ENCODE measurements at places on chromosomes 2 and 18. TPM values are rescaled to one million over a fixed set of nuclear protein-coding genes. Genes with fewer than 3 reads are reported as not detected.

DNA sequence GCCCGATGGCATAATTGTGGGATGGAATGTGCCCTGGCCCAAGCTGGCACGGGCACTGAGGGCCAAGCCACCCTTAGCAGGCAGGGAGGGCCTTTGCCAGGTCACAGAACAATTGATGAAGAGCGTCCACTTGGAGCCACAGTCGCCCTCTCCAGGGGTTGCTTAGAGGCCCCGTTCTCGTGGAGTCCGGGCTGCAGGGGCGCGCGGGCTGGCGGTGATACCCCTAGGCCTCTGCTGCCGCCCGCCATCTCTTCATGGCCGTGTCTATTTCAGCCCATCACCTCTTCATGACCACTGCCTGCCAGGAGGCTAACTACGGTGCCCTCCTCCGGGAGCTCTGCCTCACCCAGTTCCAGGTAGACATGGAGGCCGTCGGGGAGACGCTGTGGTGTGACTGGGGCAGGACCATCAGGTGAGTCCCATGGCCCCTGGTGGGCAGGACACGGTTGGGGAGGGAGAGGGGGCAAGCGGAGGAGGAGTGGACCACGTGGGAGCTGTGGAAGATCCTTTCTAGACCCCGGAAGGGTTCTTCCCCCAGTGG is 17.6 kb downstream of the RAMP1 start:
- H3K36me3 ChIP-seq: no peaks in the 10 kb centered on the region
- H3K4me3 ChIP-seq: no peak overlapping the region
- H3K4me1 ChIP-seq: no peaks in the 10 kb centered on the region
- H3K27me3 ChIP-seq: no peaks in the 10 kb centered on the region
- no peak for DNase-seq

DNA sequence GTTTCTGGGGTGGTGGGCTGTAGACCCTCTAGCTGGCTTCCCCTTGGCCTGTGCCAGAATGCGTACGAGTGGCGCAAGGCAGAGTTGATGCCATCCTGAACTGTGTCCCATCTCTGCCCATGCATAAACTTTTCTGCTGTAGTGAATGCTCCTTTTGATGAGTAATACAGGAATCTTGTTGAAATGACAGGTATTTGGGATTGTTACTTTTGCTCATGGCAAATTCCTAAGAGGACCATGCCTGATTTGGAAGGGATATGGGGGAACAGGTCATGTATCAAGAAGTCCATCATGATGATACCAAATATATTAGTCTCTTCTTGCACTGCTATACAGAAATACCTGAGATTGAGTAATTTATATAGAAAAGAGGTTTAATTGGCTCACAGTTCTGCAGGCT is 648.0 kb downstream of the SLC4A3 start:
- H3K27me3 ChIP-seq: peaks cover 3% of the 10 kb centered on the region
- H3K4me1 ChIP-seq: no peaks in the 10 kb centered on the region
- no peaks in the 10 kb centered on the region for H3K36me3 ChIP-seq
- H3K27ac ChIP-seq: no peak overlapping the region

DNA sequence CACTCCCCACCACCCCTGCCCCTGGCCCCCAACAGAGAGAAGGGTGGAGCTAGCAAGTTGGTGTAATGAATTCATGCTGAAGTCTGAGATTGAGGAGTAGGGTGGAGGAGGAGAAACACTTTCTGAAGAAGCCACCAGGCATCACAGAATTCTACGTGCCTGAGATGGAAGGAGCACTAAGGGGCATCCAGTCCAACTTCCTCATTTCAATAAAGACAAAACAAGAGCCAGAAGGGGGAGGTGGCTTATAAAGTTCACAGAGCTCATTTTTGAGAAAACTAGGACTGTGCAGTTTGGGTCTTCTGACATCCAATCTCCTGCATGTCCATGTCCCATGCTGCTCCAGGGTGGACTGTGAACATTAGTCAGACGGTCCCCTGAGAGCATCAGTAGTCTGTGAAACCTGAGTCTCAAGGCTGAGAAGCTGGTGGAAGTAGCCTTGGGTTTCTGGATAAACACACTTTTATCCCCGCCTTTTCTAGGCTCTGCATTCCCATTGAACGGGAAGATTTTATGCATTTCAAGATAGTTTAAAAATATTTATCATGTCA is 77.7 kb downstream of the TRIM43 start:
- H3K27ac ChIP-seq: no peak overlapping the region
- H3K27me3 ChIP-seq: no peaks in the 10 kb centered on the region
- no peaks in the 10 kb centered on the region for H3K36me3 ChIP-seq
- DNase-seq: no peak

DNA sequence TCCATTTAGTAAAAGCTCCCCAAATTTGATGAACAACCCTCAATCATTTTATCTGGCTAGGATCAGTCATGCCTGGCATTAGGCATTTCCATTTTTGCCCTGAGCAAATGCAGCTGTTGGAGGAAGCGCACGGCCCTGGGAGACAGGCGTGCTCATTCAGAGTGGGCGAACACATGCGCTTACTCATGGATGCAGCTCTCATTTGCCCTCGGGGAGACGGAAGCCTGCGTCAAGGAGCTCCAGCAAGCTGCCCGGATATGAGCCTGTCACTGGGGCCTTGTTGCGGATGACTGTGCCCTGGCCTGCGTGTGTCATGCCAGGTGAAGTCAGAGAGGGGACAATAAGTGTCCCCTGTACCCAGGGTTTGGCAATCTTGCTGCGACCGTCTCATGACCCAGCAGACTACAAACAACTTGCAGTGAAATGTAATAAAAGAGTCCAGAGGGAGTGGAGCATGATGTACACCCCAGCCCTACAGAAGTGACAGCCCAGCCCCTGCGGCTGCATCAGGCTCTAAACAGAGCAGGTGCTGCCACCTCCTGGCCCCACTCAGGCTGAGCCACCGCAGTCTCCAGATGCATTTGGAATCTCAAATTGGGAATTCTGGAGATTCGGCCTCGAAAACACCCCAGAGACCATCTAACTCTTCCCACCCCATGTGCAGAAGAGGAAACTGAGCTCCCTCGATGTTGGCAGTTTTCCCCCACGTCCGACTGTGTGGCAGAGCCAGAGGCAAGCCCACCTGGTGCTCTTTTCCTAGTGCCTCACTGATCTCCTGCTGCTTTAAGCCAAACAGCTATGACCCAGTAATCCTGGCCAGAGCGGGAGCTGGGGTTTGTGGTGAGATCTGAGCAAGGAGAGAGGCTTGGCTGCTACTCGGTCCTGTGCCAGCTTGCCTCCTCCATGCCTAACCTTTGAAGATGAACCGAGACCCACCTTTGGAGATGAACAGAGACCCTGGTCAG is 105.0 kb upstream of the ALK start:
- H3K27me3 ChIP-seq: no peaks in the 10 kb centered on the region
- no peak overlapping the region for H3K27ac ChIP-seq
- DNase-seq: no peak

DNA sequence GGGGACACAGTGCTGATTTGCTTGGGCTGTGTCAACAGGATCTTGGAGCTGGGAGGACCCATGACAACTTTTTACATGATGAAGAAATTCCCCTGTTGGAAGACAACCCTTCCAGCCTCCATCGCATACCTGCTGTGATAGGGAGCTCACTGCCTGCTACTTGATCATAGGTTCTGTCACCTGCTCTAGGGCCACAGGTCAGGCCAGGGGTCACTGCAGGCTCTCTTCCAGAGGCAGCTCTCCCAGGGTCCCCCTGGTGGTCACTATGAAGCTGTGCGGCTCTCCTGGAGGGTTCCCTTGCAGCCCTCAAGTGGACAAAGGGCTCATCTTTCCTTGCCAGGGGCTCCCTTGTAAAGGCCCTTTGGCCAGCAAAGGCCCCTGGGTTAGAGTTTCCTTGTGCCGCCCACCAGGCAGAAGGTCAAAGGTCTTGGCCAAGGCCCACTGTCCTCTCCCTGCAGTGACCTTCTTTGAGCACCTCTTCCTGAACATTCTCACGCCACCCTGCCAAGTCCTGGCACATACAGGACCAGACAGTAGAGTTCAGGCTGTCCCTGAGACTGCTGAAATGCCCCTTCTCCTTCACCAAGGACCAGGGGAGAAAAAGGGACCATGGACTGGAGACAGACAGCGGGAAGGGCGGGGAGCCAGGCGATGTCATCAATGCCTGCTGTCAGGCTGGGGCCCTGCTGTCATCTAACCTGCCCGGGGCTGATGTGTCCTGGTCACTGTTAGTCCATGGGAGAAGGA is 345.1 kb downstream of the DYSF start:
- no peak for DNase-seq
- no peaks in the 10 kb centered on the region for H3K27me3 ChIP-seq
- H3K36me3 ChIP-seq: no peaks in the 10 kb centered on the region
- H3K4me1 ChIP-seq: no peaks in the 10 kb centered on the region
- H3K4me3 ChIP-seq: no peak overlapping the region
- H3K27ac ChIP-seq: no peak overlapping the region

GRCh38 chr2:67666386-67667053 is 269.4 kb downstream of the ETAA1 start:
- no peak overlapping the region for H3K4me3 ChIP-seq
- H3K36me3 ChIP-seq: no peaks in the 10 kb centered on the region
- no peaks in the 10 kb centered on the region for H3K4me1 ChIP-seq

- no peaks in the 10 kb centered on the region for H3K27me3 ChIP-seq
- no peak for DNase-seq
- no peaks in the 10 kb centered on the region for H3K36me3 ChIP-seq
- H3K4me1 ChIP-seq: no peaks in the 10 kb centered on the region
- no peak overlapping the region for H3K4me3 ChIP-seq
Measured at GRCh38 chr18:24089076-24089475, 49.8 kb upstream of the CABYR start.

- H3K27ac ChIP-seq: no peak overlapping the region
- H3K36me3 ChIP-seq: no peaks in the 10 kb centered on the region
- H3K4me3 ChIP-seq: no peak overlapping the region
- H3K27me3 ChIP-seq: no peaks in the 10 kb centered on the region
- H3K4me1 ChIP-seq: no peaks in the 10 kb centered on the region
Measured at GRCh38 chr18:11271954-11272353, 122.6 kb upstream of the PIEZO2 start.

- H3K36me3 ChIP-seq: no peaks in the 10 kb centered on the region
- H3K27ac ChIP-seq: no peak overlapping the region
- no peak overlapping the region for H3K4me3 ChIP-seq
- no peaks in the 10 kb centered on the region for H3K27me3 ChIP-seq
- DNase-seq: no peak
Measured at GRCh38 chr2:207226671-207227061, 60.9 kb upstream of the KLF7 start.

- no peak overlapping the region for H3K4me3 ChIP-seq
- H3K4me1 ChIP-seq: peaks cover 13% of the 10 kb centered on the region
- peak overlapping the region; percentile 80 for H3K27ac ChIP-seq
- no peaks in the 10 kb centered on the region for H3K27me3 ChIP-seq
- DNase-seq: no peak
- H3K36me3 ChIP-seq: no peaks in the 10 kb centered on the region
Measured at GRCh38 chr2:54545702-54546450, 89.7 kb downstream of the SPTBN1 start.

GRCh38 chr2:28280619-28281018 is 112.0 kb upstream of the FOSL2 start:
- H3K27me3 ChIP-seq: no peaks in the 10 kb centered on the region
- H3K27ac ChIP-seq: no peak overlapping the region
- no peaks in the 10 kb centered on the region for H3K36me3 ChIP-seq
- DNase-seq: no peak
- no peaks in the 10 kb centered on the region for H3K4me1 ChIP-seq

The GNAL gene
- total RNA-seq: 2.6 TPM

The GALNT14 gene
- total RNA-seq: 0.15 TPM

The TACR1 gene
- total RNA-seq: 0.37 TPM

The XDH gene
- 18.4 TPM for total RNA-seq

The PROKR1 gene
- 0.07 TPM for total RNA-seq

The MARCHF4 gene
- 0.44 TPM for total RNA-seq

The RNU2-63P gene
- 2.3 TPM for total RNA-seq

The ICOS gene
- total RNA-seq: 0.69 TPM

The PDCD1 gene
- 0.35 TPM for total RNA-seq
